NCI-H187 treated with DMSO at 0.1 percent for 48 hours (cell line): ENCODE measurements at places on chromosomes 6 and 20.

DNA sequence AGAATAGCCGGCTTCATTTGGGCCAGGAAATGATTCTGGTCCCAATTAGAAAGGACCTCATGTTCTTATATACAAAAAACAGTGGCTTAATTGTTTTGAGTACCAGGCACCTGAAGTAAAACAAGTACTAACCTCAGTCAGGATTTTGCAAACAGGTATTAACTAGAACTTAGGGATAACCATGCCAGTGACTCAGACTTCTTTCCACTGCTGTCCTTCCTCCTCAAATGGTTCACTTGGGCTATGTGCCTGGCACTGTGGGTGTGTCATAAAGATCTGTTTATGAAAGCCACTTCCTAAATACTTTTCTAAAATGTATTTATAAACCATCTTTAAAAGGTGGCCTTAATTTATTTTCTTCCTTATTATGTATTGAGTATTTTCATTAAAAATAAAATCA is 10.7 kb downstream of the CLDN20 start:
- DNase-seq, result no peak

- no peak for DNase-seq
These were observed 70.2 kb downstream of the PERP start for GRCh38 chr6:138037009-138037504.

DNA sequence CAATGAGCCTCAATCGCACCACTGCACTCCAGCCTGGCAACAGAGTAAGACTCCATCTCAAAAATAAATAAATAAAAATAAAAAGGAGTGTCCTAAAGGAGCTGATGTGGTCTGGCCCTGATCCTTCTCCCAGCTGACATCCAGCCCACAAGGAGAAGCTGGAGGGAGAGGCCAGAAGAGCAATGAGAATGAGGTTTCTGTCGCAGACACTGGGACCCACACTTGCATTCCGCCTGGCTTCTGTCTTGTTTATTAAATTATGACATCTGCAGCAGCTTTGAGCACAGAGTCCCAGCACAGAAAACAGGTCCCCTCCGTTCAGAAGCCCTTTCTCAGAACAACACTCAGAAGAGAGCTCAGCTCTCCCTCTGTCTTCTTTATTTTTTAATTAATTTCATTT is 10.3 kb upstream of the E2F1 start:
- no peak for DNase-seq

GRCh38 chr6:29530671-29531310 is 28.7 kb downstream of the UBD start:
- no peak for DNase-seq

- DNase-seq, result no peak
These were observed 227.5 kb downstream of the UST start for GRCh38 chr6:148974351-148974750.

GRCh38 chr6:106512048-106512967 is 117.0 kb downstream of the RTN4IP1 start:
- DNase-seq, result no peak

DNA sequence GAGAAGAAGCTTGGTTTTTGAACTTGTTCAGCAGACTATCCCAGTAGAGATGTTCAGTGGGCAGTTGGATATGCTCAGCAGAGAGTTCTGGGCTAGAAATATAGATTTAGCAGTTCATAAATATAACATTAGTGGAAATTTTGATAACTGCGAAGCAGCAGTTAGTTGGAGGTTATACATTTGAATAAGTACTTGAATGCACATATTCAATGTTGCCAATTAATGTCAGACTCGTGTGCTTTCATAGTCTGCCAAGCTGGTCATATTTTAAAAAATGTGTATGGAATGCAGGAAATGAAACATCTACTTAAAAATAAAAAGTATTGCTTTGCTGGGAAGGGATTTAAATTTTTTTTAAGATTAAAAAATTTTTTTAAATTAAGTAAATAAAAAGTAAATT is 92.5 kb upstream of the E2F3 start:
- DNase-seq, result no peak
